ENCODE measurements at places on chromosomes 4 and X. TPM values are rescaled to one million over a fixed set of nuclear protein-coding genes. Genes with fewer than 3 reads are reported as not detected.

DNA sequence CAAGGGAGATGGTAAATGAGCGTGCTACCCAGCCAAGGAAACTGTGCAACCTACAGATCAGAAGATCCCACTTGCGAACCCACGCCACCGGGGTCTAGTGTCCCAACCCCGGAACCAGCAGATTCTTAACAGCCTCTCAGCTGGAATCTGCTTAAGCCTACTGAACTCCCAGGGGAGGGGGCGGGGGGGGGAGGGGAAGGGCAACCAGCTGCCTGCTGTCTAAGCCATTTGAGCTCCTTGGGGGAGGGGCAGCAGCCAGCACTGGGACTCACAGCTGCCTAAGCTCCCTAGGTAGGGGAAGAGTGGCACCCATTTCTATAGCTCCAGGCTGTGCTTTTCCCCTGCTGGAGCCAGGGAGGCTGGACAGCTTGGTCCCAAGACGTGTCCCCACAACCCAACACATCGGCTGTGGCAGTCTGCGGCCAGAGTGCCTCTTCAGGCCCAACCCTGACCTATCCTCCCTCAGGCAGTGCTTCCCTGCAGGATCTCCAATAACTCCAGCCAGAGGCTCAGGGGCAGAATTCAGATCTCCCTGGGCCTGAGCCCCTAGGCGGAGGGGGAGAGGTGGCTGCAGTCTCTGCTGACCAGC is 289.2 kb downstream of the LDB2 start:
- DNase-seq = no peak

The TECRL gene
- not detected for total RNA-seq

DNA sequence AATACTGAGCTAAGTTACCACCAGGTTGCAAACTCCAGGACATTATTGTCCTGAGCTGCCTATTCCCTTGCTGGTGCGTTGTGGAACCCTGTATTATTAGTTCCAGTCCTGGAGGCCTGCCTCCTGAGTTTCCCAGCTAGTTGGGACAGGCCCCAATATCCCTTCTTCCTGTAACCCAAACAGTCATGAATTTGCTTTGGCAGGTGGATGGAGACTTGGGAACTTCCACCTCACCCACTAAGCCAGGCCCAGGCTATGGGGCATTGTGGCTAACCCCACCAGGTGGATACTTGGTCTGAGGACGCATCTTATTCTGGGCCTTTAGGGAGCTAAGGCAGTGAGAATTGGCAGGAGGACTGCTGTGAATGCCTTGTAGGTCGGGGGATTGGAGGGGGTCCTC is 5.0 kb downstream of the RBM3 start:
- no peak for DNase-seq

The CXCL11 gene
- not detected for total RNA-seq
